H4 (cell line): ENCODE measurements at places on chromosomes 6 and 20.

GRCh38 chr20:51691703-51692102 is 76.5 kb downstream of the ATP9A start:
- no peak for DNase-seq

- DNase-seq = no peak
These were observed 468.9 kb downstream of the PKHD1 start for GRCh38 chr6:51618563-51618962.

GRCh38 chr20:25277941-25278521 is 30.1 kb downstream of the PYGB start:
- DNase-seq = no peak

DNA sequence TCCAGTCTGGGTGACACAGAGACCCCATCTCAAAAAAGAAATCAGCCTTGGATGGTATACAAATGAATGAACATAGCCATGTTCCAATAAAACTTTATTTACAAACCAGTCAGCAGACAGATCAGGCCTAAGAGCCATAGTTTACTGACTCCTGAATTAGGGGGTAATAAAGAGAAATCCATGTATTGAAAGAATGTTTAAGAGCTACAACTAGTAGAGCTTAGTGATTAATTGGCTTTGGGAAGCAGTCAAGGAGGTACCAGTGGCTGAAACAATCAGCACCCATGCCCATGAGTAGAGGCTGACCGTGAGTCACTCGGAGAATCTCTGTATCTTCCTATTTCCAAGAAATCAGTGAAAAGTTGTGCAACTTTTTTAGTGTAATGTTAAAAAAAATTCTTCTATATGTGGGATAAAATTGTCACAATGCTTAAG is 223.6 kb upstream of the RREB1 start:
- DNase-seq = no peak

- no peak for DNase-seq
These were observed 24.3 kb downstream of the TFAP2B start for GRCh38 chr6:50842861-50843384.

DNA sequence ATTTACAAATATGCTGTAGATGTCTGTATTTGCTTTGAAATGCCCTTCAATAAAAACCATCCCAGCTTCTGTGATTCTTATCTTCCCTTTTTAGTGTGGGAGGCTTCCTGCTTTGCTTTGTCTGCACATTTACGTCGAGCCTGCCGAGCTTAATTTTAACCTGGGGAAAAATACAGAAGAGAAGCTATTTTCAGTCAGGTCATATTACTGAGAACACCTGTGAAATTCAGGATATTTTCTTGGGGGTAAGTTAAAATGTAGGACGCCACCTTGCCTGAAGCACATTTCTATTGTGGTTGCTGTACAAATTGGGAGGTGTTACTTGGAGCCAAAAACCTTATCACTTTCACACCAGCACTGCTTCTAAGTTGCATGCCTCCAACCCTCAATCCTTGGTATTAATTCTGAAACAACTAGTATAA is 43.6 kb upstream of the FUCA2 start:
- DNase-seq = no peak

GRCh38 chr6:162085561-162085960 is 642.0 kb downstream of the PRKN start:
- no peak for DNase-seq

- no peak for DNase-seq
These were observed 450.8 kb upstream of the SOX4 start for GRCh38 chr6:21142741-21143140.
